Natural killer cell (primary cell): ENCODE measurements at places on chromosomes 3 and 15. TPM values are rescaled to one million over a fixed set of nuclear protein-coding genes. Genes with fewer than 3 reads are reported as not detected.
A peak's percentile ranks its signal among the peaks of the same experiment; 100 is the strongest.

GRCh38 chr3:141311170-141311495, 57.2 kb upstream of the ZBTB38 start:
- DNase-seq = no peak

GRCh38 chr3:82329300-82329699, 567.9 kb upstream of the GBE1 start:
- DNase-seq = no peak

DNA sequence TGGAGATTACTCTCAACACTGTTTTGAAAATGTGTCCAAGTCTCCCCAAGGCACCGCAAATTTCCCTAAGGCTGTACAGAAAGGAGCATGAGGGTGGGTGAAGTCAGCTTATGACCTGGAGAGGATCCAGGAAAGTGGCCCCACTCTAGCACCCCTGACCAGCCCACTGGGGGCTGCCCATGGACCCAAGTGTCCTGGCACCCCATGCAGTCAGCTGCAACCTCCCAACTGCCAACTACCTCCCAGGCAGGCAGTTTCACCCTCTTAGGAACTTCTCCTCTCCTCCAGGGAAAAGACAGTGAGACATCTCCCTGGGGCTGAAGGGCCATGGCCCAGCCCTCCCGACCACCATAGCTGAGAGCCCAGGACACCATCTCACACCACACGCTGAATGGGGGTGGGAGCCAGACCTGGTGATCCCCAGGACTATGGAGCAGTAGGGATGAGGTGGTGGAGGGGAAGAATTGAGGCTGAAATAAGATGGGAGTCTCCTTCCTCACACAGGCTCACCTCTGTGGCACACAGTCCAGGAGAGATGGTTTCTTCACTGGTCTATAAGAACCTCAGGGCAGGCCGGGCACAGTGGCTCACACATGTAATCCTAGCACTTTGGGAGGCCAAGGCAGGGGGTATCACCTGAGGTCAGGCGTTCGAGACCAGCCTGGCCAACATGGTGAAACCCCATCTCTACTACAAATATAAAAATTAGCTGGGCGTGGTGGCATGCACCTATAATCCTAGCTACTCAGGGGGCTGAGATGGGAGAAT, 104.4 kb downstream of the DAPK2 start:
- no peak for DNase-seq

DNA sequence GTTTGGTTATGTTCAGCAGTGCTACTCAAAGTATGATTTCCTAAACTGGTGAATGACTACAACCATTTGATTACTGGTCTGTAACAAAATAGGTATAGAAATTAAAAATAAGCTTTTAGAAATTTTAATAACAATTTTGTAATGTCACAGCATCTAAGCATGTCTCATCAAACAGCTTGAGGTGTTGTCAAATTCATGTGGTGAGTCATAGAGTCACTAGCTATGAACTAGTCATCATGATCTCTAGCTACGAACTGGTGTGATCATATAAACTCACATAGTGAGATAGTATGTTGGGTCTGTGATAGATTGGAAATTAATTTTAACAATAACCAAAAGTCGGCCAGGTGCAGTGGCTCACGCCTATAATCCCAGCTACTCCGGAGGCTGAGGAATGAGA, 213.9 kb upstream of the RBMS3 start:
- no peak for DNase-seq

GRCh38 chr3:192279664-192280063, 447.7 kb downstream of the FGF12 start:
- no peak for DNase-seq

DNA sequence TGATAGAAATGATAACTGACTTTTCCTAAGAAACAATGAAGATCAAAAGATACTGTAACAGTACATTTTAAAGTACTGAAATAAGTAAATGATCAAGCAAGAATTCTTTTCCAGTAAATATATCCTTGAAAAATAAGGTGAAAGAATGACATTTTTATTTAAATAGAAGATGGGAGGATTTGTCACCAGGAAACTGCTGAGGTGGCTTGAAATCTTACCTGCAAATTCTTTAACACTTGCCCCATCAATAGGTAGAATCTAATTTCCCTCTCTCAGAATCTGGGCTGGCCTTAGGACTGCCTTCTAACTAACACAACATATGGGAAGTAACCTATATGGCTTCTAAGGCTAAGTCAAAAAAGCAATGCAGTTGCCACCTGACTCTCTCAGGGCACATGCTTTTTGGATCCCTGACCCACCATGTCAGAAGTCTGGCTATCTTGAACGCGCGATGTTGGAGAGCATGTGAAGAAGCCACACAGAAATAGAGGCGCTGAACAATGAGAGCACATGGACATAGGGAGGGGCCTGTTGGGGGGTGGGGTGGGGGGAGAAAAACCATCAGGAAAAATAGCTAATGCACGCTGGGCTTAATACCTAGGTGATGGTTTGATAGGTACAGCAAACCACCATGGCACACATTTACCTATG, 11.5 kb downstream of the ACSBG1 start:
- DNase-seq = no peak

- no peak for DNase-seq
Measured at GRCh38 chr3:193648542-193649076, 55.6 kb downstream of the OPA1 start.

DNA sequence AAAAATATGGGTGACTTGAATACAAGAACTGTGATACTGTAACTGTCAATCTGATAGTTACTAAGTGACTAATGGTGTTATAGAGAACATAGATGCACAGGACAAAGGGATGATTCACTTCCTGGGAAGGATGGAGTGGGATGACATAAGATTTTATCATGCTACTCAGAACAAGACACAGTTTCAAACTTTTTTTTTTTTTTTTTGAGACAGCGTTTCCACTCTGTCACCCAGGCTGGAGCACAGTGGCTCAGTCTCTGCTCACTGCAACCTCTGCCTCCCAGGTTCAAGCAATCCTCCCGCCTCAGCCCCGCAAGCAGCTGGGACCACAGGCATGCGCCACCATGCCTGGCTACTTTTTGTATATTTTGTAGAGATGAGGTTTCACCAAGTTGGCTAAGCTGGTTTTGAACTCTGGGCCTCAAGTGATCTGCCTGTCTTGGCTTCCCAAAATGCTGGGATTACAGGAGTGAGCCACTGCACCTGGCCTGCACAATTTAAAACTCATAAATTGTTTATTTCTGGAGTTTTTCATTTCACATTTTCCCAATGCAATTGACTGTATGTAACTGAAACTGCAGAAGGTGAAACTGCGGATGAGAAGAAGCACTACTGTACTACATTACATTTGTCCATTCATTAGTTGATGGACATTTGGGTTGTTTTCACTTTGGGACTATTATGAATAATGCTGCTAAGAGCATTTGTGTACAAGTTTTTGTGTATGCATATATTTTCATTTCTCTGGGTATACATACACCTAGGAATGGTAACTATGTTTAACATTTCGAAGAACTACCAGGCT, 40.6 kb downstream of the ADIPOQ start:
- DNase-seq = no peak

- DNase-seq = no peak
Measured at GRCh38 chr3:144301863-144302262, 330.2 kb downstream of the DIPK2A start.

GRCh38 chr15:58249646-58250312, 111.6 kb downstream of the AQP9 start:
- DNase-seq = peak; percentile 56

GRCh38 chr3:30741889-30742288, 135.5 kb downstream of the TGFBR2 start:
- DNase-seq = no peak

DNA sequence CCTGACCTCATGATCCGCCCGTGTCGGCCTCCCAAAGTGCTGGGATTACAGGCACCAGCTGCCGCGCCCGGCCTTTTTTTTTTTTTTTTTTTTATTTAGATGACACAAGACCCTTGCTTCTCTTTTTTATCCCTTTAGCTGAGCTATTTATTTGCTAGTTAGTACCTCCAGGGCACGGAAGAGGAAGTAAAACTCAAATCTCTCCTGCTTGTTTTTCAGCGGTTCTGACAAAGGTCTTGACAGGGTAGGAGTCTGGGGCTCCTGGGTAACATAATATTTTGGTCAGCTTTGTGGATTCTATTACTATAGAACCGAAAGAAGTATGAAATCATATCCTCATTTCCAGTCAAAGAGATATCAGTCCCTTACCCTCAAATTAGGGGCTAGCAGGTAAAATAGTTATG, 44.0 kb upstream of the ETV5 start:
- DNase-seq = no peak

DNA sequence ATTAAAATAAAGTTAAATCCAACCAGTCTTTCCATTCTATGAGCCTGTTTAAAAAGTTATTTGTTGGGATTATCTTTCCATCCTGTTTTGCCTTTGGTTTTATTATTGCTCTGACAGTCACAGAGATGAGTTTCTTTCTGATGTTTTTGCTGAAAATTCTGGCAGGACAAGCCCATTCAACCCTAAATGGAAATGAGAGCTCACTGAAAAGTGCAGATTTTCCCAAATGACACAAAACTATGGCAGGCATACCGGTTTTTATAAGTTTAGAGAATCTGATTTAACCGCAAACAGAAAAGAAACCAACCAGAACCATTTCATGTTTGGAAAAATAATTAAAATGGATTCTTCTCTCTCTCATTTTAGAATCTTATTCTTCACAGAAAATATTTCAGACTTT, 238.1 kb upstream of the SGO1 start:
- no peak for DNase-seq

DNA sequence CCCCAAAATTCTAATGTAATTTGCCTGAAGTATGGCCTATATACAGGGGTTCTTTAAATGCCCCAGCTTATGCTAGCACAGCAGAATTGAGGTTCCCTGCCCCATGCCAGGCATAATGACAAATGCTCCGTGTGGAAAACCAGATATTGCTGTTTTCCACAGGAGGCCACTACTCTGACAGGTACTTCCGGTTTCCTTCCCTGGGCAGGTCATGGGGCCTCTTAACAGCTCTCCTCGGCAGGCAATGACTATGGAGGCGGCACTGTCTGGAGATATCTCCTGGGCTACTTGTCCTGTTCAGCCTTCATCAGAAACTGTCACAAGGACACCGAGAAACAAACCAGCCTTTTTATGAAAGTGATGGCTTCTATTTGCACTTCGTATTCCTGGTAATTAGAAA, 54.8 kb downstream of the SLC7A14 start:
- DNase-seq = no peak

- DNase-seq = no peak
Measured at GRCh38 chr3:165742351-165742750, 94.9 kb downstream of the BCHE start.

DNA sequence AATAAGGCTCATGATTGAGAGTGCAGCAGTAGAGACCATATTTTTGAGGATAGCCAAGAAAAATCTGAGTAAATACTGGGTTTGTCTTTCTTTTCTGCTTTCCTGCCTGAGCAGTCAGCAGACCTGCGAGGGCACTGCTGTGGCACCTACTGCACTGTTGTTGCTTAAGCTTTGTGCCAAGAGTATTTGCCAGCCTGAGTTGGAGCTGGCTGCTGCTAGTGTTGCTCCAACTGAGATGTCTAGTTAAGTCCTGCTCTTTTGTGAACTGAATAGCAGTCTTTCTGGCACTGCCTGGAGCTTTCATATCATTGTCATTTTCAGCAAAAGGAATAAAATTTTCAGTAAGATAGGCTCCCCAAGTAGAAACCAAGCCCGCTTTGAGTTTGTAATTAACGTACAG, 214.5 kb upstream of the P2RY1 start:
- no peak for DNase-seq

DNA sequence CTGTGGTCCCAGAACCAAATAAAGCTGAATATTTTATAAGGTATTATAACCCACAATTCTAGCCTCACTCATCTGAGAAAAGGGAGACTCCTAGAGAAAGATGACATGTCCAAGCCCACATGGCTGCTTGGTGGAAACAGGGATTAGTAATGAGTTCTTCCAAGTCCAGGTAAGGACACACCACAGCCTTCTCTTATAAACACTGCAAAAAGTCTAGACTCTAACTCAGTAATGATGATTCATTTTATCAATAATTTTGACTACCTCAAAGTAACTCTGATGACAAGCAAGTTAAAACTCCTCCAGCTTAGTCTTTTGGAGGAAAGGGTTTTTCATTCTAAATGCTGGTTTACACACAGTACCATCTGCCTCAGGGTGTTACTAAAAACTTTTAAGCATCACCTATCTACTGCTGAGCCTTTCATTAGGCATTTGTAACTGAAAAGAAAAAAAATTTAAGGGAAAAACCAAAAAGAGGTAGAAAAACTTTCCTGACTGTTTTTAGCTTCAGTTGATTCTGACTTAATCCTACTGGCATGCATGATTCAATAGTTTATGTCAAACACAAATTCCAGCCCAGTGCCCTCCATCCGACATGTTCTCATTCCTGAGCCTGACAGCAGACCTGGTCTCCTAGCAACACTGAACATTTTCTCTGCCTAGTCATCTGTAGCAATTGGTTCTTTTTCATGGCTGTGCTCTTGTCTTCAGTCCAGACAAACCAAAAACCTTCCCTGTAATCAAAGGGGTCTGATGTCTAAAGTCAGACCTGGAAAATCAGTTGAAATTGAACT, 43.9 kb downstream of the P3H2 start:
- no peak for DNase-seq

DNA sequence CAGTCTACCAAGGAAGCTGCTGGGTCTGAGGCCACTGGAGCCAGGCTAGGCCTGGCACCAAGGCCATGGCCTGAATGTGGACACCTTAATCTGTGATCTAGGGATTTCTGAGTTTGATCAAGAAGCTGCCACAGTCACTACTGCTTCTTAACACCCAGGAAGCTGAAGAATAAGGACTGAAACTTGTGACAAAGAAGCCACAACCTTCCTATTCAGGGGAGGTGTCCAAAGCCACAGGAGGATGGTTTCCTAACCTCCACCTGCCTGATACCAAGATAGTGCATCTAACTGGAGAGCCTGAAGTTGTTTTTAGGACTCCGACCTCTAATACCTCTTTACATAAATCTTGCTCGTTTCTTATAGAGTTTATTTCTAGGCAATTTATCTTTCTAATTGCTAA, 5.5 kb upstream of the ANO10 start:
- DNase-seq = peak; percentile 16

DNA sequence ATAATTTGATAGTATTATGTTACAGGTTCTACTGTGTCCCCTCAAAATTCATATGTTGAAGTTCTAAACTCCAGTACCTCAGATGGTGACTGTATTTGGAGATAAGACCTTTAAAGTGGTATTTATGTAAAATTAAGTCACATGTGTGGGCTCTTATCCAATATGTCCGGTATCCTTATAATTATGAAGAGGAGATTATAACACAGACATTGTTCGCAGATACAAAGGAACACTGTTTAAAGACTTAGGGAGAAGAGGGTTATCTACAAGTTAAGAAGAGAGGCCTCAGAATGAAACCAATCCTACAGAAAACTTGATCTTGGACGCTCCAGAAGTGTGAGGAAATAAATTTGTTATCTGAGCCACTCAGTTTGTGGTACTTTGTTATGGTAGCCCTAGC, 50.9 kb downstream of the DPH6 start:
- no peak for DNase-seq

Gene MYRIP
- not detected for total RNA-seq

Gene LMAN1L
- total RNA-seq = 1.1 TPM

Gene FSD2
- not detected for total RNA-seq

Gene CILP
- 0.35 TPM for total RNA-seq

Gene LRRC2
- 0.18 TPM for total RNA-seq

Gene C15orf62
- 0.80 TPM for total RNA-seq

Gene RBP2
- total RNA-seq = not detected
